Activated naive CD4-positive, alpha-beta T cell (primary cell): ENCODE measurements at places on chromosomes 16 and 17.
A peak's percentile ranks its signal among the peaks of the same experiment; 100 is the strongest.

GRCh38 chr17:27904534-27905446 is 11.6 kb upstream of the LYRM9 start:
- no peak for DNase-seq

DNA sequence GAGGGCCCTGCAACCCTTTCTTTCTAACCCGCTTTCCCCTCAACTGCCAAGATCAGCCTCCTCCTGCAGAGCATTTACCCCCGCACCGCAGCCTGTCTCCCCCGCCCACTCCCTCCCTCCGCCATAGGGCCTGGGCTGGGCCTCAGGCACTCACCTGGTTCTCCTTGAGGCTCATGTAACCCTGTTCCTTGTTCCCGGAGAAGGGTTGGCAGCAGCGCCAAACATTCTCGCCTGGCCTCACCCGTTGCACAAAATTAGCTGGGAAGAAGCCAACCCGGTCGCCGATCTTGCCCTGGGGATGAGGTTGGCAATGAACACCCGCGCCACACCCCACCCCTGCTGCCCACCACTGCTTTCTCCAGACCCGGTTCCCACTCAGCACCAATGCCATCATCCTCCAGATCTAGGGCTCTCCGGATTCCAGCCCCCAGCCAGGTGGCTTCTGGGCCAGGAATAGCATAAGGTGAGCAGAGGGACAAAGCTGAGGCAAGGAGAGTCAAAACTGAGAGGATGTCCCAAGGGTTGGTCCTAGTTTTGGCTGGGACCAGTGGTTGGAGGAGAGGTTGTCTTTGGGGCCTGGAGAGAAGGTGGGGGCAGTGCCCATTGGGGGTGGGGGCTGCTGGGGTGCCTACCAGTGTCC is 12.8 kb downstream of the STAC2 start:
- no peak for DNase-seq

DNA sequence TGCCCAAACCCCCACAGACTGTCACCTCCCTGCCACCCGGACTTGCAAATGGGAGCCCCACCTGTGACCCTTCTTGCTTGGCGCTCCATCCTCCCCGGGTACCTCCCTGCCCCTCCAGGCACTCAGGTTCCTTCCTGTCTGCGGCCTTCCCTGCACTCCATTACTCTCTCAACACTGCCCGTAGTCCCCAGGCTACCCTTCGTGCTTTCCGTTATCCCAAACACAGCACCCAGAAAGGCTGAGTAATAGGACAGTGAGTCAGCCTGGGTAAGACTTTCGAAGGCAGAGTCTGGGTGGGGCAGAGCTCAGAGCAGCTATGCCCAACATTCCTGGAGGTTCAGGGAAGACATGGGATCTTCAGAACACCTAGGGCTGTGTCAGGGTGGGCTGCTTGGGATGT is 16.6 kb upstream of the C16orf74 start:
- DNase-seq = no peak

- no peak for DNase-seq
These were observed 25.8 kb downstream of the EMP2 start for GRCh38 chr16:10554569-10554968.

DNA sequence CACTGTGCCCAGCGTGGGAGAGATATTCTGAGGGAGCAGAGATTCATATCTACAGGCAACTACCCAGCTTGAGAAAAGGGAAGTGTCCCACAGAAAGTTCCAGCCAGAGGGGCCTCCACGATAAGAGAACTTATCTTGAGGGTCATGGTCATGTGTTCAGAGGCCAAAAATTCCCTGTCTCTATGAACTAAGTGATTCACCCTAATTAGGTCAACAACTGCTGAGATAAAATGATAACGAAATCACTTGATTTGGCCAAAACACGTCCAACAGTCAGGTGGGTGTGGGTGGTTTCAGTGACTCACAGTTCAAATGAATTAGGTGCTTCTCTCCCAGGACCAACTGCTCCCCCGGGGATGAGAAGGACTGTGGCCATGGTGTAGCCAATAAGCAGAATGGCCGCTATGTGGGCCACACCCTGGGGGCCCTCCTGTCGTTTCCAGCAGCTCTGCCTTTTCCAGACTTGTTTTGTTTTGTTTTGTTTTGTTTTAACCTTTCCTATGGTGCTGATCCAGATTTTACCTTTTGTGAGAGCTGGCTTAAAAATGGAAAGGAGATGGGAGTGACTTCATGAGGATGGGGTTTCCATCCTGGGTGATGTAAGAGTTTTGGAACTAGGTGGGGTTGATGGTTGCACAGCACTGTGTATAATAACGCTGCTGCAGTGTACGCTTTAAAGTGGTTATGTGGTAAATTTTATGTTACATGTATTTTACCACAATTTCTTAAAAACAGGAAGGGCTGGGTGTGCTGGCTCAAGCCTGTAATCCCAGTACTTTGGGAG is 8.7 kb downstream of the DNAI2 start:
- no peak for DNase-seq

DNA sequence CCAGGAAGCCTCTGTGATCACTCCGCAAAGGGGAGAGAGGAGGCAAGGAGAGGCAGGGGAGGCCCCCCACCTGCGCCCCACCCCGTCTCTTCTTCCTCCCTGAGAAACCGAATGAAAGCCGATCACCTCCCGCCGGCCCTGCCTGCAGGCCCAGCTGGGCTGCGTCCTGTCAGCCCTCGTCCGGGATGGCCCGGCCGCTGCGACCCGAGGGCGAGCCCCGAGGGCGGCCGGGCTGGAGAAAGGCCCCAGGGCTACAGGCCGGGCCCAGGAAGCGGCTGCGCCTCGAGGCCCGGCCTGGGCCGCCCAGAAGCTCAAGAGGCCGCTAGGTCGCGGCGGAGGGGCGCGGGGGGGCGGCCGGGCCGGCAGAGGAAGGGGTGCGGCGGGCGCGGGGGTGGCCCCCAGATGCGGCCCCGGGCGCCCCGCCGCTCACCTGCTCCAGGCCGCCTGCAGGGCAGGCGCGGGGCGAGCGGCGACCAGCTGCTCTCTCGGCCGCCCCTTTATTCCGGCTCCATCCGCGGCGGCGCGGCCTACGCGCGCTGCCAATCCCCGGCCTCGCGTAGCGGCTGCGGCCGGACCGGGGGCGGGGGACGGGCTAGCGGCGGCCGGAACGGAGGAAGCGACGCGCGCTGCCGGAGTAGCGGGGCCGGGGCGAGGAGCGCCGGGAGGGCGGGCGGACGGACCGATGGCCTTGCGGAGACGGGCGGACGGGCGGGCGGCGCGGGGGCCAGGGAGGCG is at the start of gene ZNF319:
Gene ZNF319 (minus strand): TSS at position 702 of the 735 bp plus-strand sequence. CDS start 2,407 bp downstream, outside the sequence.
- DNase-seq = no peak

DNA sequence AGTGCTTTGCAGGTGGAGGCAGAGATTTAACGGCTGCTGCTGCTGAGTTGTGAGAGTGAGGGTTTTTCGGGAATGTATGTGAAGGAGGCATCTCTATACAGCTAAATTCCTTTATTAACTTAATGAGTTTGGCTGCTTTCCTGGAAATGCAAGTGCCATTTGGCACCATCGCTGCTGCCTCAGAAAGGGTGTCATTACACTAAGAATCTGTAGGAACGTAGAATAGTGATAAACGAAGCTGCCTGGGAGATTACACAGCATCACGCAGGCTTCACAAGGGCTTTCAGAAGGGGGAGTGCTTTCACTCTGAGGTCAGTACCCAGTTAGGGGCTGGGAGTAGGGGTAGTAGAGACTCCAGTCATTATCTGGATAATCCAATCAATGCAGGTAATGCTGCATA is 14.1 kb upstream of the NLRP1 start:
- DNase-seq = no peak

- no peak for DNase-seq
These were observed 2.3 kb downstream of the LCAT start for GRCh38 chr16:67941469-67942199.

DNA sequence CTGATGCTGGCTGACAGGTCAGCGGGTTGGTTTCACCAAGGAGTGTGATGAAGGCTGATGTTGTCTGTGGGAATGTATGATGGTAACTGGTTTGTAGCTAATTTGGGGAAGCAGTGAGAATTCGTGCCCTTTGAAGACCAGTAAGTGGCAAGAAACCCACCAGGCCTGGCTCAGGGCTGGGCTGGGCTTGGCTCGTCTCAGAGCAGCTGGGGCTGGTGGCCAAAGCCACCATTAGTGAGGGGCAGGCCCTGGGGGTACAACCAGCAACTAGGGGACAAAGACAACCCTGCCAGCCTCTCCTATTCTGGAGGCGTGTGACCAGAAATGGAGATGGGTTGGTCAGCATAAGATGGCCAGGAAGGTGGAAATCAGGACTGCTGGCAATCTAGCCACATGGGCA is 13.0 kb upstream of the STH start:
- no peak for DNase-seq

GRCh38 chr17:49218941-49219913 is 8.7 kb downstream of the ABI3 start:
- peak; percentile 18 for DNase-seq

DNA sequence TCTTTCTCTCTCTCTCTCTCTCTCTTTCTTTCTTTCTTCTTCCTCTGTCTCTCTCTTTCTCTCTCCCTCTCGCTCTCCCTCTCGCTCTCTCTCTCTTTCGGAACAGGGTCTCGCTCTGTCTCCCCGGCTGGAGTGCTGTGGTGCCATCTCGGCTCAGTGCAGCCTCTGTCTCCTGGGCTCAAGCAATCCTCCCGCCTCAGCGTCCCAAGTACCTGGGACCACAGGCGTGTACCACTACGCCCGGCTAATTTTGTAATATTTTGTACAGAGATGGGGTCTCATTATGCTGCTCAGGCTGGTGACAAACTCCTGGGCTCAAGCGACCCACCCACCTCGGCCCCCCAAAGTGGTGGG is 12.7 kb upstream of the KLHDC4 start:
- no peak for DNase-seq

GRCh38 chr16:71229344-71229743 is 1.2 kb downstream of the HYDIN start:
- no peak for DNase-seq

GRCh38 chr17:42584880-42585279 is 7.4 kb upstream of the PSMC3IP start:
- DNase-seq = no peak

DNA sequence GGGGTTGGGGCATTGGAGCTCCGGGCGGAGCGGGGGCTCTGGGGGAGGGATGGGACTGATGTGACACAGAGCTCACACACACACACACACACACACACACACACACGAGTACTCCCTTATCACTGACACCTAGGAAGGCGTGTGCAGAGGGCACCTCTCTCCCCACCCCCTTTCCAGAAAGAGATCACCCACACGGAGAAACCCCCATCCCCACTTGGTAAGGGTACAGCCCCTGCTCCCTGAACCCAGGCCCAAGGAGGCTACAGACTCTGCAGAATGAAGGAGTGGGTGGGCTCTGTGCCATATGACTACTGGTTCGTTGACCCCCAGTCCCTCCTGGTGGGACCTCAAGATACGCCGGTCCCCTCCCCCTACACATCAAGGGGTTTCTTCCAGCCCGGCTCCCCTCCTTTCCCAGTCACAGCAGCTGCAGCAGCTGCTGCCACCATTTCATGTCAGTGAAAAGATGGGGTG is 8.7 kb upstream of the ARHGAP23 start:
- no peak for DNase-seq

- no peak for DNase-seq
These were observed 577 bp downstream of the ZNF646 start for GRCh38 chr16:31074814-31075183.

- DNase-seq = no peak
These were observed 1.1 kb downstream of the DHRS11 start for GRCh38 chr17:36592716-36593321.

GRCh38 chr16:75301804-75302203 is 50.4 kb upstream of the BCAR1 start:
- no peak for DNase-seq

- DNase-seq = no peak
These were observed 410.0 kb downstream of the RBFOX1 start for GRCh38 chr16:7742626-7743025.

DNA sequence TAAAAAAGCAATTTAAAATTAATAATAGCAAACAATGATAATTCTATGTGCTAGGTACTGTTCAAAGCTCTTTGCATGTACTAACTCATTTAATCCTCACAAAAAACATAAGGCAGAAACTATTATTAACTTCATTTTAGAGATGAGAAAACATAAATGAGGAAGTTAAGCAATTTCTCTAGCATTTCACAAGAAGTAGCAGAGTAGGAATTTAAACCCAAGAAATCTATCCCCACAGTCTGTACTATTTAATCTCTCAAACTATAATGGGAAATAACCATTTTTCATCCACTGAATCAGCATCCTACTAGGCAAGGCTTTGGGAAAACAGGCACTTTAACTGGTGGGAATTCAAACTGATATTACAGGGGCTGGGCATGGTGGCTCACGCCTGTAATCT is 42.2 kb upstream of the INTS2 start:
- DNase-seq = no peak

DNA sequence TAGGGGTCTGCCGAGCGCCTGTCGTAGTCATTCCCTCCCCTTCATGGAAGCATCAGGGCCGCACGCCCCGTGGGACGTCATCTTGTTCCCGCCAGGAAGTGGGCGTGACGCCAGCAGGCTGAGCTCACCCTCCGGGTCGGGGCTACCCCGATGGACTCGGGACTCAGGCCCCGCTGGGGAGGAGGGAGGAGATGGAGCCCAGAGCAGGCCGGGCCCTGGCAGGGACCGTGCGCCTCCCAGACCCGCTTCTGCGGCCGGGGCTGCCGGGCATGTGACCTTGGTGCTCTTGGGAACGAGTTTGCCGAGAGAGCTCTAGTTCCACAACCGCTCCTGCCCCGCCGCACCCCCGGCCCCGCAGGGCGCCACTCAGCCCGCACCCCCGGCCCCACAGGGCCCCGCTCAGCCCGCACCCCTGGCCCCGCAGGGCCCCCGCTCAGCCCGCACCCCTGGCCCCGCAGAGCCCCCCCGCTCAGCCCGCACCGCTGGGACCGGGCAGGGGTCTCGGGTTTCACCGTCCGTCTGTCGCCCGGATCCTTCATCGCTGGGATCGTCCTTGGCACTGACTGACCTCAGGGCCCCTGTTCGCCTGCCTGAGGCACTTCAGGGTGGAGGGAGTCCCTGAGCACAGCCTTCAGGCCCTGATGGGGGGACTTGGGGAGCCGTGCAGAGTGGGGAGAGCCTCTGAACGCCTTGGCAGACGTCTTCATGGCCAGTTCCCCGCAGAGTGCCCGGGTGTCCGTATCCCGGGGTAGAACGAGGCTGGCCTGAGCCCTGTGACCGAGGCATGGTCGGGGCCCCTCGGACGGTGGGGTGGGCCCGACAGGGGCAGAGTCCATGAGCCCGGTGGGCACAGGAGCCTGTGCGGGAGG is 5.8 kb downstream of the CACNA1H start:
- DNase-seq = no peak

GRCh38 chr16:10616756-10617640 is 36.6 kb upstream of the EMP2 start:
- DNase-seq = no peak

DNA sequence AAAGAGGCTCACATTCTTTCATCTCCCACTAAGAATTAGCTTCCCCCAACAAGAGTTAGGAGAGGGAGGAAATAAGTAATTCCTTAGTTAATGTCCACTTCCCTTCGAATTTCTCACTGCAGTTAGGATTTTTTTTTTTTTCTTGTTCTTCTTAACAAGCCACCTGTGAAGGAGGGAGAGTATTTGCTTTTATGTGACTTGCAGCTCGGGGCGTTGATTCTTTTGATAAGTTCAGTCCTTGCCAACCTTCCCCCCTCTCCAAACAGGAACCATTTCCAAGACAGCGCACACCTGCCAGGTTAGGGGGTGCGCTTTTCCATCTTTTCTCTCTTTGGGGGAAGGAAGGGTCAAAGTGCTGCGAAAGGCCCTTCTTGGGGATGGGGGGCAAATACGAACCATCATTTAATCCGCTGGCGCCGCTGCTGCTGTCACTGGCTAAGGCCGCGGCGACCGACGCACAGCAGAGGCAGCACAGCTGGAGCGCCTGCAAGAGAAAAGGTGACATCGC is 758 bp downstream of the ADAMTS18 start:
- DNase-seq = no peak

- no peak for DNase-seq
These were observed 102.8 kb downstream of the CMIP start for GRCh38 chr16:81547194-81547938.
